ENCODE measurements at places on chromosomes 1 and 21. TPM values are rescaled to one million over a fixed set of nuclear protein-coding genes. Genes with fewer than 3 reads are reported as not detected.

MLLT11 gene
- 16.1 TPM for total RNA-seq

TRIM67 gene
- total RNA-seq: 0.14 TPM

ITLN2 gene
- total RNA-seq: 0.85 TPM

KMO gene
- 1.0 TPM for total RNA-seq

F13B gene
- not detected for total RNA-seq

FMO2 gene
- total RNA-seq: not detected

F3 gene
- total RNA-seq: 5.8 TPM

ZNF697 gene
- 1.5 TPM for total RNA-seq

CD160 gene
- not detected for total RNA-seq

CYP4B1 gene
- 0.16 TPM for total RNA-seq

PADI1 gene
- 1.5 TPM for total RNA-seq

AMY2A gene
- not detected for total RNA-seq

TIE1 gene
- not detected for total RNA-seq

KCNA3 gene
- total RNA-seq: not detected

CHAF1B gene
- 11.8 TPM for total RNA-seq

RIPK4 gene
- total RNA-seq: 17.9 TPM

SRSF4 gene
- 45.1 TPM for total RNA-seq

PLEKHG5 gene
- 3.0 TPM for total RNA-seq

OR6K3 gene
- total RNA-seq: not detected

PCP4L1 gene
- total RNA-seq: not detected

CAPN2 gene
- 429 TPM for total RNA-seq

PPIAL4G gene
- not detected for total RNA-seq

SLC30A7 gene
- total RNA-seq: 7.4 TPM

ADCY10 gene
- not detected for total RNA-seq
